ENCODE measurements at places on chromosomes 16 and 17.

GRCh38 chr16:49453983-49454382, 80.4 kb downstream of the C16orf78 start:
- no peak for DNase-seq

- DNase-seq = no peak
Measured at GRCh38 chr17:29571883-29572681, 3.6 kb downstream of the TP53I13 start.

DNA sequence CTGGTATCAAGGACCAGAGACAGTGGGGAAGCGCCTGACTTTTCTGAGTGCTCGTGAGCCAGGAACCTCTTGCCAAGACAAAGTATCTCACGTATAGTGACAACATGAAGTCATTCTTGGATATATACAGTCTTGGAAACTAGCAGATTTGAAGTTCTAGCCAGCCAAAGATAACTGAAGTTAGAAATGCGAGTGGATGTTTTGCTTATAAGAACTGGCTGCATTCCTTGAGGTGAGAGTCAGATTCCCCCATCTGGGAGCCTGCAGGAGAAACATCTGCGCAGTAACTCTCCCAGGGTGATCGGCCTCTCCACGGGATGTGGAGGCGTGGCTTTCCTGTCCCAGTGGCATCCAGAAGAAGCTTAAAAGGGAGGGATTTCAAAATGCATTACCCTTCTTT, 89.8 kb downstream of the SHISA6 start:
- no peak for DNase-seq

DNA sequence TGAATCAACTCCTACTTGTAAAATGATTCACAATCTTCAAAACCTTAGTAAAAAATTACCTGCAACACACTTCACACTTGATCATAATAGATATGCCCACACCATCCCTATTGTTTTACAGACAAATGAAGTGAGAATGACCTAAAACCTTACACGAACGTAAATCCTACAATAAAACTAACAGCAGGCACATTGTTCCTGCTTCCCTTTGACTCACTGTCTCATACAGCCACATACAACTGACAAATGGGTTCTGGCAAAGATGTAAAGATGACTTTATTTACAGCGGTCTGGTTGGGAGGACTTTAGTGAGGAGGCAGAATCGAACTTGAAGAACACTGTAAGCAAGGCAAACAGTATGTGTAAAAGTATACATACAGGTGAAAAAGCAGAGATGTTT, 188.7 kb downstream of the MYO1D start:
- DNase-seq = no peak

GRCh38 chr17:36529121-36529520, 5.5 kb downstream of the MYO19 start:
- DNase-seq = no peak

DNA sequence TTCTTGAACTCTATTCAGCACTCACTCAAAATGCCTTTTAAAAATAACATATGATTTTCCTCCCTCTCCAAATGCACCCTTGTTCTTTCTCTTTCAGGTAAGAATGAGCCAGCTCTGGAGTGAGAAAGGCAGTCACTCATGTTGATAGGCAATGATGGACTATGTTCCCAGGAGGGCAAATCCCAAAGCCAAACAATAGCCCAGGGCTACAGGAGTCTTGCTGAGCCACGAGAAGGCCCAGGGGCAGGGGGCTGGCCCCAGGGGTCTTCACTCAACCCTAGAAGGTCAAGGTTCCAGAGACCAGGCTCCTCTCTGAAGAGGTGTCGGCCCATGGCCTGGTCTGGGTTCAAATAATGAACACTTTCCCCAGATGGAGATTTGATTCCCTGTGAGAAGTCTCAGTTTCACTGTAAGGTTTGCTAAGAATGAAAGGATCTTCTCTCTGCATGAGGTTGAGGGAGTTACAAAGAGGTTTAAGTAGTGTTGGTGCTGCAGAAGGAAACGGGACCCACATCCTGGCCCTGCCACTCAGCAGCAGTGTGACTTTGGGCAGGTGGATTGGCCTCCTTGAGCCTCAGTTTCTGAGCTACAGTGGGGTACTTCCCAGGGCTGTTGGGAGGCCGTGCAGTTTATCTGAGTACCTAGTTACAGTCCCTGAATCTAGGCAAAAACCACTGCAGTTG, 49.0 kb downstream of the RTN4RL1 start:
- no peak for DNase-seq

DNA sequence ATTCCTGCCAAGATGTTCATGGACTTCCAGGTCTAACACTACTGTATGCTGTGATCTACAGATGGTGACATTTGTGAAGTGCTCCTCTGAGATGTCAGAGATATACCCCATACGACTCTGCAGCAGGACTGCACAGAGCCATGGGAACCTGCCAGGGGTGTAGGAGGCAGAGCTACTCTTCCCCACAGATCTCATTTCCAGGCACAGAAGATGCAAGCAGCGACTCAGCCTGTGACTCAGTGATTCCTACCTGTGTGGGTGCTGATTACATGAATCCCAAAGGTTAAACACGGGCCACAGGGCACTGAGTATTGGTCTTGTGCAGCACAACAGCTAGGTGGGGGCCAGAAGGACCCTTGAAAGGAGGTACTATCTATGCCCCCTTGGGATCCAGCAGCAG, 137.0 kb upstream of the SOX9 start:
- DNase-seq = no peak

DNA sequence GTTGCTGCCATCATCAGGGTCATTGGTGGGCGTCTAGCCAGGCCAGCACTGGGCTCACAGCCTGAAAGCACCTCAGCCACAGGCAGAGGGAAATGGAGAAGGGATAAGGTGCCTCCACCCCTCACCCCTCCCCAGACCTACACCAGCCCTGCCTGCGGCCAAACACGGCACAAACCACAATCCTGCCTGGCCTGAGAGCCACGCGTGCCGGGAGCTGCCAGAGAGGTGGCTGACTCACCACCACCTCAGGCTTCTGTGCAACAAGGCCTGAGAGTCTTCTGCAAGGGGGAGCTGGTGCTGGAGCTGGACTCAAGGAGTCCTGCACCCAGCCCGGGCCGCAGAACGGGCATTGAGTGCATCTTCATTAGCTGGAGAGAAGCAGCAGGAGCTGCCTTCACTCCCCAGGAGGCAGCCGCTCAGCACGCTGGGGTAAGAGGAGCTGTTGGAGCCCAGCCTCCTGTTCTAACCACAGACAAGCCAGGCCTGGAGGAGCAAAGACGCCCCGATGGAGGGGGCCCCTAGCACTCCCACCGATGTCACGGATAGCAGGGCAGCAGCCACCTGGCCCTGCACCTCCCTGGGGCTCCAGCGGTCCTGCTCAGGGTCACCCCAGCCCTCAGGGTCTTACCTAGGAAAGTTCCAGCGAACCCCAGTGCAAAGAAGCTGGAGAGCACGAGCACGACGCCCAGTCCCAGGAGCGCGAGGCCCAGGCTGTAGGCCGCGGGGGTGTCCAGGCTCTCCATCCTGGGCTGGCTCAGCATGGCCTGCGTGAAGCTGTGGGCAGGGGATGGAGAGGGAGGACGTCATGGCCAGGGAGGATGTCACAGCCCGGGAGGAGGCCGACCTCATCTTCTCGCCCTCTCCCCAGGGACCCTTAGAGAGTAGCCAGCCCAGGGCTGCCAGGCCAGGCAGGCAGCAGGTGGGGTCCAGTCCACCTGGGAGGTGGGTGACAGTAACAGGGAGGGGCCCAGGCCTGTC, 16.0 kb upstream of the RASD1 start:
- DNase-seq = no peak

GRCh38 chr17:59331929-59332748, 684 bp downstream of the YPEL2 start:
- DNase-seq = no peak

- no peak for DNase-seq
Measured at GRCh38 chr16:84281074-84281473, 13.6 kb upstream of the WFDC1 start.

- DNase-seq = no peak
Measured at GRCh38 chr17:11334493-11334892, 93.5 kb downstream of the SHISA6 start.

GRCh38 chr17:34174496-34174895, 80.6 kb upstream of the CCL2 start:
- no peak for DNase-seq

DNA sequence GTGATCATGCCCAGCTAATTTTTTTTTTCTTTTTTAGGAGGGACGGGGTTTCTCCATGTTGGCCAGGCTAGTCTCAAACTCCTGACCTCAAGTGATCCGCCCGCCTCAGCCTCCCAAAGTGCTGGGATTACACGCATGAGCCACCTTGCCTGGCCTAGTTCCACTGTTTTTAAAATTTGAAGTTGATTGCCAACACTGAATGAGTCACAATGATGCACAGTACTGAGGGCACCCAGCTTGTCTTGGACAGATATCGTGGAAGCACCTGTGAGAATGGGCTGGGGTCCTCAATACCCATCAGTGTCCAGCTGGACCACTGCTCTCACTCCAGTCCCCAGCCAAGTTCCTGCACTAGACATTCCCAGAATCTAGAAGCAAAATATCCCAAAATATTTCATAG, 2.5 kb downstream of the KNOP1 start:
- no peak for DNase-seq

GRCh38 chr17:76048025-76048605, 21.0 kb upstream of the EVPL start:
- no peak for DNase-seq

GRCh38 chr17:81842725-81843504, 8.1 kb upstream of the PPP1R27 start:
- DNase-seq = no peak

DNA sequence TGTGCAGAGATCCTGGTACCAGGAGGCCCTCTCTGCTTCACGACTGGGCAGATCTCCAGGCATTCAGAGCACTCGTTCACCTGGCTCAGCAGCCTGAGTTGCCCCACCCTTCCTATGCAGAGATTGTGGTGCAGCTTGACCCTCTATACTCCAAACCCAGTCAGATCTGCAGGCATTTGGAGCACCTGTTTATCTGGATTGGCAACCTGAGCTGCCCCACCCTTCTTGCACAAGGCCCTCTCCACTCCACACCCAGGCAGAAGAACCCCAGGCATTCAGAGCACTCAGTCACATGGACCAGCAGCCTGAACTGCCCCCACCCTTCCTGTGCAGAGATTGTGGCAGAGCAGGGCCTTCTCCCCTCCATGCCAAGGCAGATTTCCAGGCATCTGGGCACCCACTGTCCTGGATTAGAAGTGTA, 88.4 kb upstream of the CDH5 start:
- DNase-seq = no peak

- no peak for DNase-seq
Measured at GRCh38 chr17:30251931-30252330, 16.4 kb upstream of the SLC6A4 start.

GRCh38 chr17:28895794-28896447, 1.6 kb downstream of the FLOT2 start:
- DNase-seq = no peak

DNA sequence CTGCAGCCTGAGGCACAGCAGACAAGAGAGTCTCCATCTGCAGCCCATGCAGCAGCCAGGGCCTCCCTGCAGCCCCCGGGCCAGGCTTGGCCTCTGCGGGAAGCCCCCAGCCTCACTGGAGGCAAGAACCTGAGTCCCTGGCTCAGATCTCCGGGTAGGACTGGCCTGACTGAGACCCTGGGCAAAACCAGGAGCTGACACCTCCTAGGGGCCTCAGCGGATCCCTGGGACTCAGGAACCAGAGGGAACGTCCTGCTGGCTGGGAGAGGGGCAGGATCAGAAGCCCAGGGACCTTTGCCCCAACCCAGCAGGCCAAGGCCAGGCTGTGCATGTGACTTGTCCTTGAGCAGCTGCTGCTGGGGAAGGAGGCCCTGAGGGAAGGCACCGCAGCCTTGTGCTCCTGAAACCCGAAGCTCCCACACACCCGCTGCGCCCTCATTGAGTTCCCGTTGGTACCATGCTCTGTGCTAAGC, 1.7 kb upstream of the PRSS21 start:
- no peak for DNase-seq

- no peak for DNase-seq
Measured at GRCh38 chr16:1221628-1222552, 3.2 kb downstream of the TPSG1 start.

DNA sequence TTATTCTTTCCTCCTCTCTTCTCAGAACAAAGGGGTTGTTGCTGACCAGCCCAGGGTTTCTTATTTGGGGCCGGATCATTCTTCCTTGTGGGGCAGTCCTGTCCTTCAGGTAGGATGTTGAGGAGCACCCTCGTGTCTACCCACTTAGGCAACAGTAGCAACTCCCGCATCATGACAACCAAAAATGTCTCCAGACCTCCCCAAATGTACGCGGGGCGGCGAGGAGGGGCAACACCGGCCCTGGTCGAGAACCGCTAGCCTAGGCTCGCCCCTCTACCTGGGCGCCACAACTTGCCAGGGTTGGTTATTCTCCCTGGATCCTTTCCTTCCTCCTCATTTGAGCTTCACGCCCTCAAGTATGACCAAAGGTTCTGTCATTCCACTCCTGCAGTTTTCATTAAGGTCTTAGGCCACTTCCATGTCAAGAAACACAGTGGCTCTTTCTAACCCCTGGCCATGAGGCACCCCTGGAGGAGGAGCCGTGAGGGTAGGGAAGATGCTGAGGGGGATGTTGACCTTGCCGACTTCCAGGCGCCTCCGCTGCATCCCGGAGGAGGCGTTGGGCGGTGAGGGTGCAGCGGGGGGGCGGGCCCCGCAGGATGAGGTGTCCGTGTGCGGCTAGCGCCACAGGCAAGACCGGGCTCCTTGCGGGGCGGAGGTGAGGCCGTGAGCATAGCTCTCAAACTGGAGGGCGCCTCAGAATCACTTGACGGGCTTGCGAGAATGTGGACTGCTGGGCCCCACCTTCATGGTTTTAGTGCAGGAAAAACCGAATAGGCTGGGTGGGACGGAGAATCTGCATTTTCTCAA, 712 bp upstream of the SPECC1 start:
- no peak for DNase-seq

DNA sequence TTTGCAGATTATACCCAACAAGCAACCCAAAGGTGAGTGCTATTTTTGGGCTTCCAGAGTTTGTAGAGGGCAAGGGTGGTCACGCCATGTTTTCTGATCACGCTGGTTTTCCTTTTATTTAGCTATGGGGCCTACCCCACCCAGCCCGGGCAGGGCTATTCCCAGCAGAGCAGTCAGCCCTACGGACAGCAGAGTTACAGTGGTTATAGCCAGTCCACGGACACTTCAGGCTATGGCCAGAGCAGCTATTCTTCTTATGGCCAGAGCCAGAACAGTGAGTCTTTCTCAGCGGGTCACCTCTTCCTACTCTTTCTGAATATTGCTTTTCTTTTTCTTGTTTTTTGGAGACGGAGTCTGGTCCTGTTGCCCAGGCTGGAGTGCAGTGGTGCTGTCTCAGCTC, 2.5 kb downstream of the FUS start:
- DNase-seq = no peak

DNA sequence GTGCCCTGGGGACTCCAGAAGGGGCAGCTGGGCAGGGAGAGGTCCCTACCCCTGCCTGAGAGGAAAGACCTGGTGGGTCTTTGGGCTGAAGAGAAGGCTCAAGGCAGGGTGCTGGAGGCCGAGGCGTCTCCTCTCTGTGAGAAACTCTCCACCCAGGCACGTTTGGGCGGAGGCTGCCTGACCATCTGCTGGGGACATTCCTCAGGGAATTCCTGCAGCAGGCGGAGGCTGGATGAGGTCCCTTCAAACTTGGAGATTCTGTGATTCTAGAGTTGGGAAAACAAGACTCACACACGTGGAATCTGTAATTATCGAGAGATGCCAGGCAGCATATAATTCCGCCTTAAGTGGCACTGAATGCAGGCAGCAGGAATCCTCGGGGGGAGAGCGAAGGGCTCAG, 21.1 kb upstream of the PHF12 start:
- no peak for DNase-seq

All from SW 1271 (cell line).